NCI-H2081 treated with DMSO at 0.1 percent for 48 hours (cell line): ENCODE measurements at places on chromosomes 12 and 14.

DNA sequence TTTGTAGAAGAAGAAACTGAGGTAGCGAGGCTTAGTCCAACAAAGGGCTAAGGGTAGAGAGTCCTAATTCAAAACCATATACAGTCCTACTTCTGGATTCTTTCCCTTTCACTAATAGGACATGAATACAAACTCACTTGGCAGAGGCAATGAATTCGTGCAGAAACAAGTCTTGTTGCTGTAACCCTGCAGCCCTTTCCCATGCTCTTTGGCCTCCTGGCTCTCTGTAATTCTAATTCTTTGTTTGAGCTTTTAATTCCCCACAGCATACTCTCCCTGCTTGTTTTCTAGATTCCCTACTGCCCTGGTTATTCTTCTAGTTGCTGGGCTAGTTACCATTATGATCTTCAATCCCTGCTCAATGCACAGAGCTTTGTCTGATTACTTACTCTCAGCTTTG lies 381.4 kb downstream of the ETNK1 start:
- no peak for DNase-seq

DNA sequence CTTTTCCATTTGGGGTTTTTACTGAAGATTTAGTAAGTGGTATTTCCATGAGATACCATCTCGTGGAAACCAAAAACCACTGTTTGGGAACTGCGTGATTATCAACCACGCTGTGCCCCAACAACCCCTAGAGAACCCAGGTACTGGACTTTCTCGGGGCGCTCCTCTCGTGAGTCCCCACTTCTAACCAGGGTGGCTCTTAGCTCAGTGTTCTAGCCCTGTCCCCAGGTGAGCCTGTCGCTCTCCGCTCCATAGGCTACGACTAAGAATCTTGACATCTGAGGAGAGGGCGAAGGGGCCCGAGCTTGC lies 686 bp downstream of the MCRS1 start:
- no peak for DNase-seq

DNA sequence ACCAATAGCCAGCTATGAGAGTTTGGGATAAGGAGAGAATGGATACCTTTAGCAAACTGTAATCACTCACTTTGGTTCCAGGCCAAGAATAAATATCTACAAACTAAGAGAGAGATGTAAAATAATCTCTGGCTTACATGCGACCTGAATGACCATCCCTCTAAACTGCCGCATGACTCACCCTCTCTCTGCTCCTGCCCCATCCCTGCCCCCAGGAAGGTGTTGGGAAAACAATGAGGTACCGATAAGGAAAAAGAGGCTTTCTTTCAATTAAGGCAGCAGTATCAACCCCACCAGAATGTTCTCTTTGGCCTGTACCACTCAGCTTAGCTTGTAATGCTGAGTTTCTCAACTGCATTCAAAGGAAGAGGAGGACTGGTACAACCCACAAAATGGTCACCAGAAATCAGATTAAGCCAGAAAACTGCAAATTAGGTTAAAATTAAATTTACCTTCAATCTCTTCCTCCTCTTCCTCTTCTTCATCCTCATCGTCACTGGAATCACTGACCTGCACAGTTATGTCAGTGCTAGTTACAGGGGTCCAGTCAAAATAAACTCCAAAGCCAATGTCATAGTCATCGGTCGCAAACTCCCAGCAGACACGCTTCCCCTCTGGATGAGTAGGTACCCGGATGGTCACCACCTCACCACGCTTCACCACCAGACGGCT lies 22.0 kb downstream of the GSTZ1 start:
- no peak for DNase-seq

DNA sequence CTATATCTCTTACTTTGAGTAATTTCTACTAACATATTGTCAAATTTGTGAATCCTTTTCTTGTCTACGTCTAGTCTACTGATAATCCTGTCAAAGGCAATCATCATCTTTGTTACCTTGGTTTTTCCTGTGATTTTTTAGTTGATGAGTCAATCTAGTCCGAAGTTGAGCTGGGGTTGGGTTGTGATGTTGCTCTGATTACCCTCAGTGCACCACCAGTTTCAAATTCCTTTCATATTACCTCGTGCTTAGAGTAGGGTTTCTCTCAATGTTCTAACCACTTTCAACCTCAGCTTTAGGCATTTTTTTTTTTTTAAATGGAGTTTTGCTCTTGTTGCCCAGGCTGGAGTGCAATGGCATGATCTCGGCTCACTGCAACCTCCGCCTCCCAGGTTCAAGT lies 186.8 kb downstream of the BTG1 start:
- DNase-seq: no peak

DNA sequence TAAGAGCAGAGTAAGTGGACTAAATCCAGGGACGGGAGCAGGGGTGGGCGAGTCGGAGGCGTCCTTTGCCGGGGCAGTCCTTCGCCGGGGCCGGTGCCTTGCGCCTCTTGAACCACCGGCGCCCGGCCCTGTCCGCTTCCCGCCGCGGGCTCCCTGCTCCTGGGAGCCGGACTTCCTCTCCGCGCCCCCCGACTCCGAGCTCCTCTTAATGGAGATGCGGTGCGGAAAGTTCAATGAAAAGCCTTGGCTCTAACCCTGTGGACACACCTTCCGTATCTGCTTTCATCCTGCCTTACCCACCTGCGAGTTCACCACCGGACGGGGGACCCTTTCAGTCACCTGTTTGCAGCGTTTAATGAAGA lies 412 bp downstream of the FGFR1OP2 start:
- no peak for DNase-seq
